CD4-positive, alpha-beta T cell treated with Interleukin-15 for 1 hour (primary cell): ENCODE measurements at places on chromosomes 1 and 21.

DNA sequence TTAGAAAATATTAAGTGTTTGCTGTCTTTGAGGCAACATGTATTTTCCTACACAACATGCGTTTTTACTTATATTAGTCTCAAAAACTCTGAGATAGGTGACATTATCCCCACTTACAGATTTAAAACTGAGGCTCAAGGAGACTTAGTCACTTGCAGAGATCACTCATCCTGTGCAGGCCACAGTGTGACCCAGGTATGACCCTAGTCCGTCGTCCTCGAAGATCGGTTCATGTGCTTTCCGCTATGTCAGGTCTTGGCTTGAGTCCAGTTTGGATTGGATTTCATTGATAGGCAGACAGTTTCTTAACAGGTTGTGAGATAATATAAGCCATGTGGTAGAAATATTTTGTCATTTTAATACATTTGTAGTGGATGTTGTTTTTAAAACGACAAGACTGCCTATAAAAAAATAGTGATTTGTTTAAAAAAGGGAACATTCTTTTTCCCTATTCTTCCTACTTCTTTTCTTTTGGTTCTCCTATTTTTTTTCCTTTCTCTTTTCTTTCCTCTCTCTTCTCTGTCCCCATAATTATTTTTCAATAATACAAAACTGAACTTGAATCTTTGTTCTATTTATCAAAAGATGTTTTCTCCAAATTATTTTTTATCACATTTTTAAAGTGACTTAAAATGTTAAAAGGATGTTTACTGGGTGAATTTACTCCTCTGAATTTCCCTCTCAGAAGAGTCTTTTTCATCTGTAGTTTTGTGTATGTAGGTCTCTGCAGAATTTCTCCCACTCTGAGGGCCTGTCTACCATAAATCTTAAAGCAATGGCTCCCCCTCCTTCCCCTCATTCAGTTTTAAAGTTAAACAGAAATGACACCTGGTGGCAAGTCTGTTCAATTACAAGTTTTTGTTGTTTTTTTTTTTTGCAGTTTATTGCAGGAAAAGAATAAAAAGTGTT is 81.8 kb downstream of the PHTF1 start:
- DNase-seq, result no peak

DNA sequence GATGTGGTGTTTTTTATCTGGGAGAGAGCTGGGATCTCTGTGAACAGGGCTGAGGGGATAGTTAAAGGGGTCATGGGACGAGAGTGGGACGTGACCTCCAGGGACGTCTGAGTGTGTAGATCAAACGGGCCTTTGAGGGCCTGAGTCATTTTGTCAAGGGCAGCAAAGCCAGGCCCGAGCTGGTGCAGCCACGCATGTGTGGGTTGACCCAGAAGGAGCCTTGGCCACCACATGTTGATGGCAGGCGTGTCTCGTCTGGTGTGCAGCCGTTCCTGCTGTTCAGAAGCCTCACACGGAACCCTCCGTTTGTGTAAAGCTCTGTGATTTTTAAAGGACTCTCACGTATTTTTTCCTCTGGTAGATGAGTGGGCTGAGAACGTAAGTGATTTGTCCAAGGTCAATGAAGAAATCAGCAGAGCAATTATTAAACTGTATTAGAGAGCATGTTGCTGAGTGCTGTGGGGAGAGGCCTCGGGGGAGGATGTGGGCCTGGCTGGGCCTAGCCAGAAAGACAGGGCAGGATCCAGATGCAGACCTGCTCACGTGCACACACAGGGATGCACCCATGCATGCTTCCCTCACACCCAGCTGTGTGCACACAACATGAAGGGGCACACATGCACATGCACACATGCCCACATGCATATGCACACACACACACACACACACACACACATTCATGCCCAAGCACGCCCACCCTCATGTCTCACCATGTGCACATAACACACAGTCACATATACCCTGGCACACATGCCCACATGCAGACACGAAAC is 89.8 kb downstream of the AJAP1 start:
- no peak for DNase-seq

GRCh38 chr1:245332513-245332912 is 177.7 kb downstream of the KIF26B start:
- DNase-seq, result no peak

DNA sequence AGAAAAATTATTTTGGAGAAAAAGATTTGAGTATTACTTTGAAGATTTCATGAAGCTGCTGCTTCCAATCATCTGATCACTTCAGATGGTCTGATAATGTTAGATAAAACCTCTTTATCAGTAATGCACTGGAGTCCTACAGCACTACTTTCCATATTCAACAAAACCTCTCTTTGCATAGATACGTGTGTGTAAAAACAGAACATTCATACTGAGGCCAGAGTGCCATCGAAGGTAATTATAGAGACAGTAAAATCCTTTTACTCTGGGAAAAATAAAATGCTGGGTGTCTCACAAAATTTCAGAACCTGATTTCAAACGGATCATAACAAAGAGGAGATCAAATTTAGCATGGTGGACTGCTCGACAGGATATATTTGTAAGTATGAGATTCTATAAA is at the start of gene RGS13:
TSS of gene RGS13 (plus strand) at position 209 of the 400 bp plus-strand sequence. CDS start 8,188 bp downstream, outside the sequence.
- no peak for DNase-seq

DNA sequence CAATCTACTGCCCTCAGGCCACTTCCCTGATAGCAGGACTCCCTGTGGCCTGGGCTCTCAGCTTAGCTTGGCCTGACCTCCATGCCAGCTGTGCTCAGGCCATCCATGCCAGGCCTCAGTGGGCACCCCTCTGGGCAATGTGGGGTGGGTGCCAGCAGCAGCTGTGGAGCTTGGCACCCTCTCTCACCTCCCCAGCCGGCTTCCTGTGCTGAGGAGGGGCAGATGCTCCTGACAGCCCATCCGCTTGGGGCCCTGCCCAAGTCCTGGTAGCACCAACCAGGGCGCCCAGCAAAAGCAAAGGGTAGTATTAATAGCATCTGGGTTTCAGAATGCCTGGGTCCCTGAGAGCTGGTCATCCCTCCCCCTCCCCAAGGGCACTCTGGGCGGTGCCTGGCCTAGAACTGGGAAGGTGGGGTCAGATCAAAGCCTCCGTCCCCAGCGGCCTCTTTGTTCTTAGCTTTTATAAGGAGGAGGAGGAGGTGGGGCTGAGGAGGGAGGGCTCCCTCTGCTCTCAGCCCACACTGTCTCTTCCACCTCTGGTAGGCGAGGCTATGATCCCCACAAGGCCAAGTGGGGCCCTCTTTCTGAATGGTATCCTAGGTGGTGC is 6.1 kb downstream of the EFNA4 start:
- no peak for DNase-seq

DNA sequence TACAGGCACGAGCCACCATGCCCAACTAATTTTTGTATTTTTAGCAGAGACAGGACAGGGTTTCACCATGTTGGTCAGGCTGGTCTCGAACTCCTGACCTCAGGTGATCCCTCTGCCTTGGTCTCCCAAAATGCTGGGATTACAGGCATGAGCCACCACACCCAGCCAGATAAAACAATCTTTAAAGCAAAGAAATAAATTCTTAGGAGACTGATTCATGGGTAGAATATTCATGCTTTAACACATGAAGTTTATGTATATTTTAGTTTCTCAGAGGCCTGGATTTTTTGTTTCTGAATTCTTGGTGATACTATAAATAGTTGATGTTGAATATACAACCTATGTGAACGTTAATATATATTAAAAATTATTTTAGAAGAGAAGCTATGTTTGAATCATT is 127.4 kb upstream of the KIAA1614 start:
- DNase-seq, result no peak

DNA sequence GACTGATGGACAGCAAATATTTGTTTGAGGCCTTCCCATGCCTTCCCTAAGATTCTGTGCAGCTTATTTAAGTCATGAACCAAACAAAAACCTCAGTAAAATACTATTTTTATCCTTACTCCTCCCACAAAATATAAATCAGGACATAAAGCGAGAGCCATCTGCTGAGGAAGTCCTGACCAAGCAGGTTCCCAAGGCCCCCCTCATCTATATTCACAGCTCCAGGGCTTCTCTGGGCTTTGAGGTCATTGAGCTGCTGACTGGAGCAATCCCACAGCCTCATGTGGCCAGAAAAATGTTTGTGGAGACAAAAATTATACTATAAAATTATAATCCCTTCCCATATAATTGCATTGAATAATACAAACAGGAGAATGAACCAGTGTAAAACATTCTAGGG is 846.2 kb downstream of the ADGRL2 start:
- DNase-seq, result no peak

DNA sequence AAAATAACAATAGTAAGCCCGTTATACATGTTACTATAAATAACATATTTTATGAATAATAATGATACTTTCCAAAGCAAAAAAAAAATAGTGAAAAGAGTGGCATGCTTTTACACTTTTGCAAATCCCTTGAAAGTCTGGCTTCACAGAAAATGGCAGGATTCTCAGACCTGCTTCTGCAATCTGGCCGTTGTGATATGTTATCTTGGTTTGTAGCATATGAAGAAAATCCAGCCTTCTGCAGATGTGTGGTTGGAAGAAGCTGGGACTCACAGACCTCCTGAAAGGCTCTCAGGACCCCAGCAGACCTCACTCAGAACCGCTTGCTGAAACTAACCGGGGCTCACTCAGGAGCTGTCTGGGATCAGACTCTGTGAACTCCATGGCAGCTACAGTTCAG is 256.0 kb upstream of the TMEM51 start:
- no peak for DNase-seq

DNA sequence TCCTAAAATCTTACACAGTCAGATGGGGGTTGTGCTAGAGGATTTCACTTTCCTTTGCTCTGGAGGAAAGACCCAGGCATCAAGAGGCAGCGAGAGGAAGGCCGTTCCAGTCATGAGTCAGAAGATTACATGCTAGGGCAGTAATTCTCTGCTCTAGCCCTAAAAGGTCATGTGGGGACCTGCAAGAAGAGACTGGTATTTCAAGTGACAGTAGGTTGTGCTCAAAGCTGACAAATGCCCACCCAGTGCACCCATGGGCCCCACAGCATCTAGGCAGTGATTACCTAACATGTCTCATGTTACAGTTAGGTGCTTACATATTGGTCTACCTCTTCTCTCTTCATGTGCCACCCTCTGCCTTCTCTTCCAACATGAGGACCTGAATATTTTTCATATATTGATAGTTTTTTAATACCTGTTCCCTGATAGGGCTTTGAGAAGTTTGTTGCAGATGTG is 99.7 kb upstream of the BEND5 start:
- DNase-seq, result no peak

- no peak for DNase-seq
Observed at GRCh38 chr1:82861749-82862148, 1061.0 kb downstream of the ADGRL2 start.

GRCh38 chr1:30638811-30639210 is 84.6 kb downstream of the MATN1 start:
- DNase-seq, result no peak

- DNase-seq, result no peak
Observed at GRCh38 chr1:206537141-206537540, 29.8 kb downstream of the RASSF5 start.

DNA sequence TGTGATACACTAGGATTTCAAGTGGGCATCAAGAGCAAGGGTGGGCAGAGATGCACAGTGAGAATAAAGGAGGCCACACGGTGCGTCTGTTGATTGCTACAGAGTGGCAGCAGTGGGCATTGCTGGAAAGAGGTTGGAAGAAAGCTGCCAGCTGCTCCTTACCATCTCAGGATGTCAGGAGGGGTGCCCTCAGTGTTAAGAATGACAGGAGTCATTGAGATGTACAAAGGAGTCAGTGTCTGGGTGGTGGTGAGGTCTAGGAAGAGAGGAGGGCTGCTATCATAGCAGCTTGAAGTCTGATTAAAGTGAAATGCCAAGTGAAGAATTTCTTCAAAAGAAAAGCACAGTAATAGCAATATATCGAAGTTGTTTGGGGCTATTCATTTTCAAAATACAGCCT is 992.7 kb downstream of the TTLL7 start:
- DNase-seq, result no peak

DNA sequence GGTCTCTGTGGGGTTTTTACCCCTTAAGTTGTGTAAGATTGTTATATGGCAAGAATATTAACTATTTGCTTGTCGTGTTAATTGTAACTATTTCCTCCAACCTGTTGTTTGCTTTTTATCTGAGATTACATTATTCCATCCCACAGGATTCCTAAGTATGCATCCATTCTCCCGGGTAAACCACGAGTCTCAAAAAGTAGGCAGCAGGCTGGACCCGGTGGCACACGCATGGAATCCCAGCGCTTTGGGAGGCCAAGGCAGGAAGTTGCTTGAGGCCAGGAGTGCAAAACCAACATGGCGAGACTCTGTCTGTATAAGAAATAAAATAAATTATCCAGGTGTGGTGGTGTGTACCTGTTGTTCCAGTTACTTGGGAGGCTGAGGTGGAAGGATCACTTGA is 12.6 kb upstream of the RSPO1 start:
- DNase-seq, result no peak

DNA sequence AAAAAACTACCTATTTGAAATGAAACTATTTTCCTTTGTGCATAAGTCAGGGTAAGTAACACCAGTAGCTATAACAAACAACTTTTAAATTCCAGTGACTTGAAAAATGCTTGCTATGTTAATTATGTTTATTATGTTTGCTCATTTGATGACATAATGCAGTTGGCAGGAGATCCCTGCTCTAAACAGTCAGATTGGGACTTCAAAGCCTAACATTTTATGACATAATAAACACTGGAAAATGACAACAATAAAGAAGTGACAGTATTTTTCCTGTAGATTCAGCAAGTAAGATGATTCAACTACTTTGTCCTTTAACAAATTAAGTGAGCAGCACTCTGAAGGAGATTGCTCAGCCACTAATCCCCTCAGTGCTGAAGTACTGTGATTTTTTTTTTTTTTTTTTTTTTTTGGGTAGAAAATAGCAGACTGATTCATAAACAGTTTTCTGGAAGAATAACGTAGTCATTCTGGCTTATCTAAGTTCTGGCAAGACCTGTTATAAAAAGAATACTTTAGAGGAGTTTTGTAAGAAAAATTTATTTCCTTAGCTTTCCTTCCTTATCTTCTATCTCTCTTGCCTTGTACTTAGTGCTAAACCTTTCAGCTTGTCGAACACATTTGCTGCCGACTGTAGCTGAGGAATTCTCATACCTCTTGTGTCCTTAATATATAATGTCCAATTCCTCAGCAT is 207.2 kb downstream of the PTGER3 start:
- DNase-seq, result no peak

DNA sequence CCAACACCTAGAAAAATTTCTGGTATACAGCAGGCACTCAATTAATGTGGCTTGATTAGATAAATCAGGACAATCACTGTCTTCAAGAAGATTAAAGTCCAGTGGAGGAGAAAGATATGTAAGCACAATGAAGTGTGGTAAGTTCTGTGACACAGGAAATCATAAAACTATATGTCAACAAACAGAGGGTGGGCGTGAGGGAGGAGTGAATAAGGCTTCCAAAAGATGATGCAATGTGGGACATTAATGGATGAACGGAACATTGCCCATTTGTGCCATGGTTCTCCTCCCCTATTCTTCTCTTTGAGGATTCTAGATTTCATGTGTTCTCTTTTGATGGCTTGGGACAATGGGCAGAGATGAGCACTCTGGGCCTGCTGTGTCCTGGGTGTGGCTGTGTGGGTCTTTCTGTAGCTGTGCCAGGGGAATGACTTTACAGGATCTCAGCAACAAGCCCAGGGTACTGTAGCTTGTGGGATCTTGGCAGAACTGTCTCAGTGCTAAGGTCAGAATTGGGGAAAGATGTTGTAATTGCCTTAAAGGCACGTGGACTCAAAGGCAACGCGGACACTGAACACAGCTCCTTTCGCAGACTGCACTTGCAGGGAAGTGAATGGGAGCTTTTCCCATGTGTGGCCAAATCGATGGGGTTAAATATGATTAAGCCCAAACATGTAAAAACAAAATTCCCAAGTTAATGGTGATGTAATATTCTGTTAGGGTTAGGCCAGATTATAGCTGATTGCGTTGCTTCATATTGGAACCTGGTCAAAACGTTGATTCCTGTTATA is 366.9 kb downstream of the TGFB2 start:
- DNase-seq, result no peak

GRCh38 chr1:225815526-225816178 is 5.7 kb downstream of the EPHX1 start:
- DNase-seq, result no peak
